ENCODE measurements at places on chromosomes 11 and 22.

DNA sequence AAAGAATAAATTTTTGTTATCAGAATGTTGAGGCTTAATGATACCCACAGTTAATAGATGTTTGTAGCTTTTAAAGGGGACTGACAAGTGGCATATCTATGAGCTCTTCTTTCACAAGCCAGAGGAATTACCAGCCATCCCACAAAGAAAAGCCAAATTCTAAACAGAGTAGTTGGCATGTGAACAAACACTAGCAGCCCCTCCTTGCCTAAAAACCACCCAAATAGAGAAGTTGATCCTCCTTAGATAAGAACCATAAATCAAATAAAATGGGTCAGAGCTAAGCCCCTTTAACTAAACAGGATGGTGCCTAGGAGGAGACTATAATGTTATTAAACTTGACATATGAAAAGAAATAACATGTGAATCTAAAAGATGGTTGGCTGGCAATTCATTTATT lies 11.4 kb downstream of the LPXN start:
- no peak for DNase-seq

DNA sequence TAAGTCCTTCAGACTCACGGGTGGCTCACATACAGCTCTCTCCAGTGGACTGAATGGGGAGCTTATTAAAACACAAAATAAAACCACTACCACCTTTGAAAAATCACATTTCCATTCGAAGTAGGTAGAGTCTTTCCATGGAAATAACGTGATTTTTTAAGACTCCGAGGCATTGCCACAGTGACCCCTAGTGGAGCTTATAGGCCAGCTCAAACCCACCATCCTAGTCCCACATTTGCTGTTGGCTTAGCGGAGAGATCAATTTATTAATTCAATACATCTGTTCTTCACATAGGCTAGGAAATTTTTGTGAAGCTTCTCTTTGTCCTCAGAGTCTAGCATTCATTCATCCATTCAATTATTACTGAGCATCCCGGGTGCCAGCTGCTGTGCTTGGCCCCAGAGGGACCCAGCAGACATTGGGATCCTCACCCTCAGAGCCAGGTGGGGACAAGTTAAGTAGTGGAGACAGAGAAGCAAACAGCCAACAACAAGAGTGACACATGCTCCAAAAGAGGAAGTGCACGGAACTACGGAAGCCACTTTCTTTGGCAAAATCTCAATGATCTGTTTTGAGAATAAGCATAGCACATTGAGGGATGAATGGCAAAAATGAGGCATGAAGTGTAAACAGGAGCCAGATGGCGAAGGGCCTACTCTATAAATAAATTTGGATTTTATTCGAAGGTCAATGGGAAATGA lies 10.2 kb upstream of the P4HA3 start:
- no peak for DNase-seq

GRCh38 chr11:100867606-100868005 lies 180.5 kb downstream of the ARHGAP42 start:
- DNase-seq, result no peak

- DNase-seq, result no peak
These were observed 19.3 kb upstream of the CSRP3 start for GRCh38 chr11:19220903-19221724.

- DNase-seq, result no peak
These were observed 46.4 kb downstream of the IGLL5 start for GRCh38 chr22:22933807-22934542.

GRCh38 chr22:44160421-44160820 lies 20.3 kb upstream of the PARVG start:
- DNase-seq, result no peak

DNA sequence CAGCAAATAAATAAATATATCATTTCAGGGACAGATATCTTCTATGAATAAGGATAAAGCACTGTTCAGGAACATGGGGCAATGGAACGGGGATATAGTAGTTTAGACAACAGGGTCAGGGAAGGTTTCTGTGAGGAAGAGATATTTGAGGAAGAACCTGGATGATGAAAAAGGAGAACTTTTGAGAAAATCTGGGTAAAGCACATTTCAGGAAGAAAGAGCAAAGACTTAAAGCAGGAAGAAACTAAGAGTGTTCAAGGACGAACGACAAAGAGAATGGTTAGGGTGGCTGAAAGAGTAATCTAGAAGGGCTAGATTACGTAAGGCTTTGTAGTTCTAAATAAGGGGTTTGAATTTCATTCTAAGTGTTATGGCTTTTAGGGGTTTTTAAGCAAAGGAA lies 12.7 kb downstream of the DDI1 start:
- DNase-seq, result no peak

DNA sequence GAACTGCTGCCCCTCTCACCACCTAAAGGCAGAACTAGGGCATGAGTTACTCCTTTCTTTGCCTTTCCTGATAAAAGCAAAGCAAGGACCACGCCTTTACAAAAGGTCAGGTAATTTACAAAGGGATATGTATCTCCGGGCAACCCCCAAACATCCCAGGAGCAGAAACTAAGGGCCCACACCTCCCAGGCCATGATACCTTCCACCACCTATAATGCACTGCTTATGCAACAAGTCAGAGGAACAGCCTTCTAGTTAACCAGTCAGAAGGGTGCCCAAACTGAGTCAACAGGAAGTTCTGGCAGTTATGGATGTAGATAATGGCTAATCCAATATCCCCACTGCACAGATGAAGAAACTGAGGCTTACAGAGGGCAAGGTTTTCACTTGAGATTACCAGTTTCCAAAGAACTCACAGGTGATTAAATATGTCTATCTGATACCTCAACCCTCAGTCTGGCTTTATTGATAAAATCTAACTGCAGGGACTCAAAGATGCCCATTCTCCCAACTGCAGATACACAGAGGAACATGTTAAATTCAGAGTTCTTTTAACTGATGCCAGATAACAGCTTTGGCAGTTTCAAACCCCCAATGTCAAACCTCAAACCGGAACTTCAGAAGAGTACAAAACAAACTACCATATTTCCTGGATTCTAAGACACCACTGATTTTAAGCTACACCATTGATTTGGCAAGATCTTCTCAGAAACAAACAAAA lies 16.8 kb upstream of the CASTOR1 start:
- no peak for DNase-seq

- DNase-seq, result no peak
These were observed 1285.5 kb downstream of the TBC1D22A start for GRCh38 chr22:48047722-48048500.

DNA sequence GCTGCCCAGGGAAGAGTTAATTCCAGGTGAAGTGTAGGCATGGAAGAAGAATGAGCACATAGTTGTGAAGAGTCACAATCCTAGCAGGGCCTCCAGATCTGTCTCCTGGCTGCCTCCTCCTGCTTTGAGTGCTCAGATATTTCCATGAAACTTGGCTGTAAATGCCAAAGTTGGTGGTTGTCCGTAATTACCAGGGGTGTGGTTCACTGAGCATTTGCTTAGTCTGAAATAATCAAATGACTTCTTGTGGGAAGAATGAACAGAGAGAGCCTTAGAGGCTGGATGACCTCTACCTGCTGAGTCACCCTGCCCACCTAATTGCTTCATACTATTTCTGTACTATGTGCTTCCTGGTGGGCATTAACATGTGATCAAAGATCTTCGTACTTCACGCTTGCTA lies 50.9 kb downstream of the APIP start:
- DNase-seq, result no peak

GRCh38 chr11:16169541-16169940 lies 186.8 kb downstream of the SOX6 start:
- DNase-seq, result no peak

GRCh38 chr22:49995041-49995360 lies 17.6 kb downstream of the IL17REL start:
- DNase-seq, result no peak

GRCh38 chr22:21937041-21937820 lies 15.4 kb downstream of the PPM1F start:
- DNase-seq, result no peak

DNA sequence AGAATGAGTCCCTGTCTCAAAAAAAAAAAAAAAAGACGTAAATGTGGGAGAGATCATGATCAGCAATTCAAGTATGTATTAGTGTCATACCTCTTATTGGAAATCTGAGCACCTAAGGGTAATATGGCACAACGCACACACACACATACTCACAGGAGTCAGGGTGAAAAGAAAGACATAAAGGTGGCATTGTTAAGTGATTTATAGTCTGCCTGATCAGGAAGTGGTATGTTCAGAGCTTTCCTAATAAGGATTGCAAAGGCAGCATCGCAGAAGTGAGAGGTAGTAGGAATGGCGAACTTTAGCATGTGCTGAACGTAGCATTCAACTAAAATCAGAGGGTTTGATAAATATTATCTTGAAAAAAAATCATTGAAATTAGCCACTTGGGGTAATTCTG lies 854.3 kb downstream of the METTL15 start:
- DNase-seq, result no peak

DNA sequence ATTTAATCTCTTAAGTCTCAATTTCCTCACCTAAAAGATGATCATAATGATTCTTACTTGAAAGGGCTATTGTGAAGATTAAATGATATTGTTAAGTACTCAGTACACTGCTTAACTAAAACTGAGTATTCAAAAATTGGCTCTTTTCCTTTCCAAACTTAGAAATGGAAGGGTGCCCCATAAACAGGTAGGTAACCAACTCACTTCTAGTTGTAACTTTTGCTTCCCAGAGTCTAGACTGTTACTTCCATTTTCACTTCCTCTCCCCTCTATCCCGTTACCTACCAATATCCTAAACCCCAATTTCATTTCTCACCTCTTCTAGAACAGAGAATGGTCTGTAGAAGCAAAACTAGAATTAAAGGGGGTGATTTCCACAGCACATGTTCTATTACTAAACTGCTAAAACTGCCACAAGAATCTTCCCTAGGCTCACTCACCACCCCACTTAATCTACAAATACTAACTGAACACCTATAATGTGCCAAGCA lies 50.0 kb downstream of the RRAS2 start:
- DNase-seq, result no peak

DNA sequence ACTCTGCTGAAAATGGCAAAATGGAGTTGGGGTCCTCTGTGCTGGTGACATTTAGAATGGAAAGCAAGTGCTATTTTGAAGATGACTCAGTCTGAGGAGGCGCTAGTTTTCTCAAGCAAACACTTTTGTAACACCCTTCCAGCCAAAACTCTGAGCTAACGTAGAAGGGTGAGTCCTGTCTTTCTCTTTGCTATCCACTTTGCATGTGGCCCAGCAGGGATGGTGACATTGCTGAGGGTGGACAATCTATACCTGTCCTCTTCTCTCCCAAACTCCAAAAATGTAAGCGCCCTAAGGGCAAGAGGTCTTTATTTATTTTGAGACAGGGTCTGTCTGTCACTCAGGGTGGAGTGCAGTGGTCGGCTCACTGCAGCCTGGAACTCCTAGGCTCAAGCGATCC lies 3.6 kb upstream of the KAT5 start:
- no peak for DNase-seq

GRCh38 chr22:22111267-22111751 lies 128.7 kb upstream of the TOP3B start:
- no peak for DNase-seq

DNA sequence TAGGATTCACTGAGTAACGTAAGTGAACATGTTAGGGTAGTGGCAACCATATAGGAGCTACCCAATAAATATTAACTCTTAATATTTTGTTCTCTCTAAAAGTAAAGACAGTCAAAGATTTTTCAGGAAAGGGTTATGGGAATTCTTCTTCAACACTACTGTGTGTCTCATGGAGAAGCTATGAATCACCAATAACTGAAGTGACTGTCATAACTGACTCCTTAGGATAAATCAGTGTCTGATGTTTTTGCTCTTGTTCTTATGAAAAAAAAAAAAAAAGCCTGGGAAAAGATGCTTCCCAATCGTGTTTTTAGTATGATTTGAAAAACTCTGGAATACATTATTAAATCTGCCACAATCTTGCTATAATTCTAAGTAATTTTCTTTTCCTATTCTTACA lies 111.2 kb upstream of the CEP126 start:
- DNase-seq, result no peak

DNA sequence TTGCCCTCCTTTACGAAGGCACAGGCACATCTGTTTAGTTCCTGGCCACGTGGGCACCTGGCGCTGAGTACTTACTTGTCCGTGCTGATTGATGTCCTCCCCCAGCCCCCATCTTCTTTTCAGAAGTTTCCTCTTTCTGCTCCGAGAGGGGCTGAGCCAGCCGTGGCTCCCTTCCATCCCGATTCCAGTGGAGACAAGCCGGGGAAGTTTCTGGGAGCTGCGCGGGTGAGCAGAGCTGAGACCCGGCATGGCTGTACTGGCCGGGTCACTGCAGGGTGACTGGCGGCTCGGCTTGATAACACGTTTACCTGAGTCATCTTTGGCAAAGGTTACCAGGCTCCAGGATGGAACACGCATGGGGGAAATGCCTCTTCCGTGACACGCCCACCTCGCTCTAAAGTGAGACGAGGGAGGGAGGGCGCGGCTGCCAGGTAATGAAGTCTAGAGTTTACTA lies 45.4 kb upstream of the ATXN10 start:
- DNase-seq, result no peak

- no peak for DNase-seq
These were observed 972.1 kb downstream of the JRKL start for GRCh38 chr11:97361812-97362378.
